Colonic mucosa (tissue), 4 donors: ENCODE measurements at places on chromosomes 6 and 20.

DNA sequence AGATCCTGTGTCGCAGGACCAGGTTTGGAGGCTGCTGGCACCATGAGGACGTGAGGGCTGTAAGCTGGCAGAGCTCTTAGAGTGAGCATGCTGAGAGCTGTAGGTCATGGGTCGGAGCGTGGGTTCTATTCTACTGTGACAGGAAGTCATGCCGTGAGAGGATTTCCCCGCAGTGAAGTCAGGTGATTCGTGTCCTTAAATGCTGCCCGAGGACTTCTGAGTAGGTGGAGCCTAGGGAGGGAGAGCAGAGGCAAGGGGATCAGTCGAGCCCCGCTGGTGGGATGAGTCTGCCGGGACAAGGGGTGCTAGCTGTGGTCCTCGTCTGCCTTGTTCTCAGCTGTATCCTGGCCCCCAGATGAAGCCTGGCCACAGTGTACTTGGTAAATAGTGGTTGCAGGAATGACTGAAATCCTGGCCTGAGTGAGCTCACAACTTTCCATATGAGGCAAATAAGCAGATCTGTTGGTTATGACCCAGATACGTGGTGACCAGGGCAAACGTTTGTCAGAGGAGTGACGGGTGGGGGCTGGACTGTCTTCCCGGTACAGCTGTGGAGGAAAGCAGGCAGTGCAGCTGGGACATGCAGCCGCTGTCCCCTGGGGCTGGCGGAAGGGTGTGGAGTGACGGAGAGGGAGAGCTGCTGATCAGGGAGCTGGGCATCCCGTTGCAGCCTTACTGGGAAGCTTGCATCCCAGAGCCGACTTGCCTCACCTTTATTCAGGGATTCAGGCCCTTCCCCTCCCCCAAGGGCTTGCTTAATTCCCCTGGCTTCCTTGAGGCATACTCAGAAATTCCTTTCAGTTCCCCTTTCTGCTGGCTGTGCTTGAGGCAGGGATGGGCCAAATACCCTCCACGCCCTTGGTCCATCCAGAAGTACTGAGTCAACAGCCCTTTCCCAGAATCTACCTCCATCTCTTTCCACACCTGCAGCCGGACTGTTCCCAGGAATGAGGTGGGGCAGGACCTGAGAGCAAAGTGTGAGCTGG lies 250.9 kb upstream of the RREB1 start:
- DNase-seq: peak; percentile 79

DNA sequence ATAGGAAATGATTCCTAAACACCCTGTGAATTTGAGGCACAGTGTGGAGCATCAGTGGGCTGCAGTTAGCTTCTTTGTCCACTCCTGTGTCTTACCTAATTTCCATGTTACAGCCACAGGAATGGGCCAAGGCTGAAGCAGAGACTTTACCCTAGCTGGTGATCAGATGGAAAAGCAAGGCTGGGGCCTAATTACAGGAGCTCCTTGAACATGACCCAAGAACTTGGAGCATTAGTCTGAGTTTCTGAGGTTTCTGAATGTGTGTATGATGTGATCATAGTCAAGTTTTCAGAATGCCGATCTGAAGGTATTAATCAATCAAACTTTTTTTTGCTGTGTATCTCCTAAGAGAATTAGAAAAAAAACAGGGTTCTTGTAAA lies 18.0 kb downstream of the HECA start:
- no peak for DNase-seq

DNA sequence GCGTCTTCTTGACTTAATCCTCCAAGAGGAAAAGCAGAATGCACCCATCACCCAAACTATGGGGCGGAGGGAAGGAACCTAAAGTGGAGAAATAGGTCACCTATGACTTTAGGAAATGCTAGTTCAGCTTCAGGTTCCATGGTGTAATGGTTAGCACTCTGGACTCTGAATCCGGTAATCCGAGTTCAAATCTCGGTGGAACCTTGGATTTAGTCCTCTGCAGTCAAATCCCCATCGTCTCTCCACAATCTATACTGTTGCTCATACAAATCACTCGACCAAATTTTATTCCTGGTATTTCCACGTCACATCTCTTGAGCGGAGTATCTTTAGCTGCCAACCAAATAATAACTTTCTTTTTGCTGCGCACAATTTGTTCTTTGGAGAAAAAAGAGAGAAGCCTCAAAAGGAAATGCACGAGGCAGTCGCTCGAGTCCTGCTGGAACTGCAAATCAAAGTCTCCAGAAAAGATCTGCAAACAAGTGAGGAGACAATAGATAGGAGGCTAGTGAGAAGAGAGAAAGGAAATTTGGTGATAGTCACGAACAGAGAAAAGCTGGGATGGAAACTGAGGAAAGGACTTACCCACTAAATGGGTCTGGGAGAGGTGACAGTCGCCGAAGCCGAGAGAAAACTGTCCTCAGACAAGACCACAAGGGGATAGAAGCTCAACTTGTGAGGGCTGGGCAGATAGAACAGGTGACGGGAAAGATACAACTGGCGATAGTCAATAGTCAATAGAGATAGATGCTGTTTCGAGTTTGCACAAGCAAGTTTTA lies 16.6 kb downstream of the POM121L2 start:
- no peak for DNase-seq

GRCh38 chr20:45344168-45344860 lies 3.9 kb downstream of the SDC4 start:
- peak; percentile 55 for DNase-seq

GRCh38 chr6:21593927-21594415 lies 420 bp downstream of the SOX4 start:
- peak; percentile 44 for DNase-seq

- no peak for DNase-seq
Measured at GRCh38 chr6:112502351-112503090, 155.4 kb downstream of the RFPL4B start.

- DNase-seq: peak; percentile 96
Measured at GRCh38 chr20:62838128-62838891, 21.5 kb downstream of the COL9A3 start.

- peak; percentile 73 for DNase-seq
Measured at GRCh38 chr6:42251911-42252637, 34.4 kb upstream of the MRPS10 start.

DNA sequence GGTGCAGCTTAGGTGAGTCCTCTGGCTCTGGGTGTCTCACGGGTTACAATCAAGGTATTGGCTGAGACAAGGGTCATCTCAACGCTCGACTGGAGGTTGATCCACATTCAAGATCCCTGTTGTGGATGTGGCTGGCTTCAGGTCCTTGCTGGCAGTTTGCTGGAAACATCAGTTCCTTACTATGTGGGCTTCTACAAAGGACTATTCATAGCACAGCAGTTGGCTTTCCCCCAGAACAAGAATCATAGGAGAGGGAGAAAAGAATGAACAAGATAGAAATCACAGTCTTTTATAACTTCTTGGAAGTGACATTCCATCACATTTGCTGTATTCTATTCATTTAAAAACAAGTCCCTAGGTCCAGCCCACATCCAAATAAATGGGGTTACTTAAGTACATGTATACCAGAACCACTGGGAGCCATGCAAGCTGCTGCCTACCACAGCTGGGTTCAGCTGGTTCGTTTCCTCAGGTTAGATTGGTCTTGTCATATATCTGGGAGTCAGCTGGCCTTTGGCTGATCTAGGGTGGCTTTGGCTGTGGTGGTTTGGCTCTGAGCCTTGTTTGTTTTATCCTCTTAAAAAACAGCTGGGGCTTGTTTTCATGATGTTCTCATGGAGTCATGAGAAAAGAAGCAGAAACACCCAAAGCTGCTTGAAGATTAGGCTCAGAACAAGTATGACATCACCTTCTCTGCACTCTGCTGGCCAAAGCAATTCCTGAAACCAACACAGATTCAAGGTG lies 433.2 kb upstream of the SPTLC3 start:
- DNase-seq: peak; percentile 64

GRCh38 chr20:35296101-35296554 lies 3.9 kb upstream of the FAM83C start:
- no peak for DNase-seq

- no peak for DNase-seq
Measured at GRCh38 chr6:109002051-109002697, 92.5 kb downstream of the SESN1 start.

DNA sequence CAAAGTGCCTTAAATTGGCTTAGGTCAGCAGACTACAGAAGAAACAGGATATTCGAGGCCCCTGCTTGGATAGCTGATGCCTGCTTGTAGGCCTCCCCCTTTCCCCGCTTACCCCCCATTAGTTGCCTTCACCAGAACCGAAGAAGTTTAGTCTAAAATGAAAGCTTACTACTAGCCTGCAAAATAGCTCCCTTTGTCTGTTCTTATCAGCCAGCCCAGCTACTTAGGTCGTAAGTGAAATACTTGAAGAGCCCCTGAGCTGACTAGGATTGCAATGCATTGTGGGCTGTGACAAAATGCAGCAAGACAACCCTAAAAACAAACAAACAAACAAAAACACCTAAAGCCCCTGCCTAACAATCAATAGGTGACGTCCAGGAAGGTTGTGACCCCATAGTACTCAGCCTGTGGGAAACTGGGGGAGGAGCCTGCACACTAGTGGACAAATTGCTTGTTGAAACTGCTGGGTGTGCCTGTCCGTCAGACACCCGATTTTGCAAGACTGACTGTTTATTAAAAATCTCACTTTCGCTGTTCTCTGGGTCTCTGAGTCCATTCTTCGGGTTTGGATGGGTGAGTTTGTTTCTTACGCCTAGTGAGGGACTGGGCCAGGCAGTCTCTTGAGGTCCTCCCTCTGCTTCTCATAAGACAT lies 105.0 kb upstream of the DUSP22 start:
- DNase-seq: no peak

DNA sequence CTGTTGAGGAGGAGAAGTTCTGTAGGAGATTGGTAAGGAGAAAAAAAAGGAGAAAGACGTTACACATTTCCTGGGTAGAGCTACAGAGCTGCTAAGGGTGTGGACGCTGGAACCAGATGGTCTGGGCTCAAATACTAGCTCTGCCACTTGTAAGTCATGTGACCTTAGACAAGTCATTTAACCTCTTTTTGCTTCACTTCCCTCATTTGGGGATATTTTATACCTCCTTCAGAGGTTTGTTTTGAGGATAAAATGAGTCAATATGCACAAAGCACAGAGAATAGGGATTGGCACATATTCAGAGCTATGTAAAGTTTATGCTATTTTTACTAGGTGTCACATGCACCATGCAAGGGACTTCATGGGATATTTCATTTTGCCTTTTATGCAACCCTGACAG lies 708.8 kb downstream of the DHX35 start:
- no peak for DNase-seq

DNA sequence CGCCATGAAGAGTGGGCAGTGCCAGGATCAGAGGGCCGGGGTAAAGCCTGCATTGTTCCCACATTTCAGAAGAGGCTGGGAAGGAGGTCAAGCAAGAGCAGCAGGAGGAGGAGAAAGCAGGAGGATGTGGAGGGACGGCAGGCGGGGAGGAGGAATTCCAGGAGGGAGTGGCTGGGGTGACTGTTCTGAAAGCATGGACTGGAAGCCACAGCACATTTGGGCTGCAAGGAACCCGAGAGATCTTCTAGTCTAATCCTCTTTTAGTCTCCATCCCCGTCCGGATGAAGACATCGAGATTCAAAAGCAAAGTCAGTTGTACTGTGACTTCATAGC lies 76.9 kb downstream of the FAM50B start:
- DNase-seq: no peak

GRCh38 chr20:52461582-52461981 lies 270.0 kb upstream of the ZFP64 start:
- no peak for DNase-seq

GRCh38 chr6:40705354-40705753 lies 118.2 kb upstream of the LRFN2 start:
- DNase-seq: no peak

DNA sequence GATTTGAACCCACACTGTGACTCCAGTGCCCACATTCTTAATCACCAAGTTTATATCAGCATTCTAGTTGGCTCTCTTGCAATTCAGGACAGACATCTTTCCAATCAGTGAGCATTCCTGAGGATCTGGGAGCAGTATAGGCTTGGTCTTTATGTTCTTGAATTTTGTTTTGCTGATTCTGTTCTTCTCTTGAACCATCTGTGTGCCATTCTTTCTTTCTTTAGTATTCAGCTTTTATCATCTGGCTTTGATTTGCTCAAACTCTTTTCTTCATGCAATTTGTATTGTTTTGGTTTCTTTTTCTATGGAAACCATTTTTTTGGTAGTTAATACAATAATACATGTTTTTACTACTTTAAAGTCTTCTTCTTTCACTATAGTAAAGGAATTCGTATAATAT lies 162.4 kb downstream of the CD109 start:
- no peak for DNase-seq

GRCh38 chr6:26272171-26272637 lies 92.8 kb upstream of the BTN3A2 start:
- DNase-seq: peak; percentile 65

GRCh38 chr20:62752671-62753501 lies 43.4 kb upstream of the MRGBP start:
- DNase-seq: no peak

DNA sequence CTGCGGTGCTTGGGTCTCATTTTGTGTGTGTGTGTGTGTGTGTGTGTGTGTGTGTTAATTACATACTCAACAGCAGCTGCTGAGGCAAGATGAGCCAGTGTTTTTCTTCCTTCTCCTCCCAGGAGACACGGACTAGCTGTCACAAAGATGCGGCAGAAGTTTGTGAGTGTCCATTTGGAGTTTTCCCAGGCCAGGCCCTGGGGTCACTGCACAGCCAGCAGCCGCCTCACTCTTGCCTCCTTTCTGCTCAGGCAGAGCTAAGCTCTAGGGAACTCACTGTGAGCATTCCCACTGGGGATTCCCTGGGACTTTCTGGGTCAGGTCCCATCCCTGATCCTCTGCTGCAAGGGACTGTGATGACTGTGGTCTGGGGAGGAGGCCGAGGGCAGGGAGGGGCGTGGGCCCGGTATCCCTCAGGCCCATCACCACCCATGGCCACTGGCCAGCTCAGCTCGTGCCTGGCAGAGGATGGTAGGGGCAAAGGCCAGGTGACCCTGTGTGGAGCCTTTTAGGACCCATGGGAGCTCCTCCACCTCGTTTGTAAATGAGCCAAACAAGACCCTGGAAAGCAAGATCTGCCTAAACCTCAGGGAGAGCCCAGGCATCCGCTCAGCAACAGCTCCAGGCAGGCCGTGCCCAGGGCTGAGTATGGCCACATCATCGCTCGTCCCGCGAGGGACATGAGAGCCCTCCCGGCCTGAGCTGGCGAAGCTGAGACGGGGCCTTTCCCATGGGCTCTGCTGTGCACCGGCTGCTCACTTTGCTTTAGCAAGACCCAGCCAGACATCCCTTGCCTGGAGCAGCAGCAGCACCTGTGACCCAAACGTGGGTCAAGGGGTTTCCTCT lies 102.0 kb downstream of the PSMB1 start:
- DNase-seq: no peak

DNA sequence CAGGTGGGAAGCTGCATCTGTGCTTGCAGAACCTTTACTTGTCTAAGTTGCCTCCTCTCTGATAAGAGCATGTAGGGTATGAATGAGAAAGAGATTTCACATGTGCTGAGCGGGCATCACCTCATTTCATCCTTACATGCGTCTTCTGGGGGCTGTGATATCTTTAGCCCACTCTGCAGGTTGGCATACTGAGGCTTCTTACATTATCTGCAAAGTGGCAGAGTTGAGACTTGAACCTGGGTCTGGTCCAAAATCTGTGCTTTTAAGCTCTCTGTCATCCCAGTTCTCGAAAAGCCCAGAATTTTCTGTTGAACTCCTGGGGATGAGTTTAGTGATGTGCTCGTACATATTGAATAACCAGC lies 2.0 kb upstream of the SRC start:
- no peak for DNase-seq
